Erythroblast (primary cell): ENCODE measurements at places on chromosomes 5 and 9.

DNA sequence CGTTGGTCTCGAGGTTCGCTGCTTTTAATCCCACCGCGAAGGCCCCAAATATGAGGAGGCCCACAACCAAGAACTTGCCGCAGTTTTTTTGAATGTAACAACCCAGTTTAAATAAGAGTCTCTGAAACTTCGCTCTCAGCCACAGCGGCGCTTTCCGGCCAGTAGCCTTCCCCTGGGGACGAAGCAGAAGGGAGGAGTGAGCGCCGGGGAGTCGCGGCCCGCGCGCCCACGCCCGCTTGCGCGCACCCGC, 10.4 kb downstream of the PTCH1 start:
- peak; percentile 45 for DNase-seq

DNA sequence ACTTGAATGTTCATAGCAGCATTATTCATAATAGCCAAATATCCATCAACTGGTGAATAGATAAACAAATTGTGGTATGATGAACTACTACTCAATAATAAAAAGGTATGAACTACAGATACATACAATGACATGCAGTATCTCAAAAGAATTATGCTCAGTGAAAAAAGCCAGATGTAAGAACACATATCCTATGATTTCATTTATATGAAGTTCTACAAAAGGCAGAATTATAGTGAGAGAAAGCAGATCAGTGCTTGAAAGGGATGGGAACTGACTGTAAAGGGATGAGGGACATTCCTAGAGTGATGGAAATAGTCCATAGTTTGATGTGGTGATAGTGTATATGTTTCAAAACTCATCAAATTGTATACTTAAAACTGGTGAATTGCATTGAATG, 339.0 kb downstream of the ENC1 start:
- no peak for DNase-seq

DNA sequence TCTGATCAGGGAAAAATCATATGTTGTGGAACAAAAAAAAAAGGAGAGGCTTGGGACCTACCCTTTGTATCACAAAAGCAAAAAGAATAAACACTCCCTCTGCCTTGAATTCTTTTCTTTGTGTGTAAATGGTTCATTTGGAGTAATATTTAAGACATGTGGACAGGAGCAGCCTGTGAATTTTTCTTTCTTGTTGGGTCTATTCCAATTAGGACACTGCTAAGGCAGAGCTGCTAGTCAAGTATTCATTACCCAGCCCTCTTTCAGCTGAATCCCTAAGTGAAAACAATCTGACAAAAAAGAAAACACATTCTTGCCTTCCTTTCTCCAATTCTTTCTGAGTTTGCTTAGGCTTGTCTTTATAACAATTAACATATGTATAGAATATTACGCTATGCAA, 330.0 kb downstream of the EBF1 start:
- no peak for DNase-seq

DNA sequence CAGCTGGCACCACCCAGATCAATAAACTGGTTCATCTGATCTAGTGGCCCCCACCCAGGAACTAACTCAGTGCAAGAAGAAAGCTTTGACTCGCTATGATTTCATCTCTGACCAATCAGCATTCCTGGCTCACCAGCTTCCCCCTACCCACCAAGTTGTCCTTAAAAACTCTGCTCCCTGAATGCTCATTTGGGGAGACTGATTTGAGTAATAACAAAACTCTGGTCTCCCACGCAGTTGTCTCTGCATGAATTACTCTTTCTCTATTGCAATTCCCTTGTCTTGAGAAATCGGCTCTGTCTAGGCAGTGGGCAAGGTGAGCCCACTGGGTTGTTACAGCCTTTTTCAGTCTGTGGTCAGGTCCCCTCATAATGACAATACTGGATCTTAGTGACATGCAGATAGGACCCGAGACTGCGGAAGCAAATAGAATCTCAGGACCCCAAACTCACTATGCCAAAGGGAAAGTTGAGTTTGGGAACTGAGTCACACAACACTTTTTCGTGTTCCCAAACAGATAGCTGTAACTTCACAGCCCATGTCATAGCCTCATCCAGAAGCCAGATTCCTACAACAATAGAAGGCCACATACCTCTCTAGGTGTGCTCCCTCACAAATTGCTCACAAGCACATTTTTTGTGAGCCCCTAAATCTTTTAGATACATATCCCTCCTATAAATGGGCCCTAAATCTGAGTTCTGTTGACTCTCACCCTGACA, 175.2 kb upstream of the RAI14 start:
- no peak for DNase-seq

GRCh38 chr5:131367219-131367860, 103.5 kb downstream of the CDC42SE2 start:
- peak; percentile 11 for DNase-seq
